ENCODE measurements at places on chromosomes 5 and 9. TPM values are rescaled to one million over a fixed set of nuclear protein-coding genes. Genes with fewer than 3 reads are reported as not detected.

RPS14 gene
- polyA plus RNA-seq: 2,984 TPM

- DNase-seq: peak; percentile 19
Measured at GRCh38 chr5:61673007-61673735, 341.1 kb downstream of the ZSWIM6 start.

OTP gene
- not detected for polyA plus RNA-seq

- no peak for DNase-seq
Measured at GRCh38 chr5:147869112-147869511, 9.4 kb upstream of the SCGB3A2 start.

GRCh38 chr5:65391591-65391990 is 90.1 kb downstream of the ADAMTS6 start:
- no peak for DNase-seq

DNA sequence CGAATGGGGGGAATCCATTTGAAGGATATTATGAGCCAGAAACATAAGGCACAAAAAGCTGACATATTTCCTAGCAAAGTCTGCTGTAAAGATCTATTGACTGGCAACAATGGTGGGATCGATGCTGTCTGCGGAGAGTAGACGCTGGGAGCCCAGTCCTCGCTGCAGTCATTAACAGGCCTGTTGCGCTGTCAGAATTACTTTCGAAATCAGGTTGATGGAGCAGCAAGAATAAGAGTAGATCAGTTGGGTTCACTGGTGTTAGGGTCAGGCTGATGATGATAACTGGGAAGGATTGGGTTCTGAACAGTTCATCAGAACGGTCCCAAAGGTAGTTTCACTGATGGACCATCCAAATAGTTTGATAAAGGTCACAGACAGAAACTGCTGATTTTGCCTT is 87.1 kb downstream of the MEGF10 start:
- DNase-seq: no peak

- DNase-seq: no peak
Measured at GRCh38 chr5:14879393-14879792, 7.8 kb upstream of the ANKH start.

DNA sequence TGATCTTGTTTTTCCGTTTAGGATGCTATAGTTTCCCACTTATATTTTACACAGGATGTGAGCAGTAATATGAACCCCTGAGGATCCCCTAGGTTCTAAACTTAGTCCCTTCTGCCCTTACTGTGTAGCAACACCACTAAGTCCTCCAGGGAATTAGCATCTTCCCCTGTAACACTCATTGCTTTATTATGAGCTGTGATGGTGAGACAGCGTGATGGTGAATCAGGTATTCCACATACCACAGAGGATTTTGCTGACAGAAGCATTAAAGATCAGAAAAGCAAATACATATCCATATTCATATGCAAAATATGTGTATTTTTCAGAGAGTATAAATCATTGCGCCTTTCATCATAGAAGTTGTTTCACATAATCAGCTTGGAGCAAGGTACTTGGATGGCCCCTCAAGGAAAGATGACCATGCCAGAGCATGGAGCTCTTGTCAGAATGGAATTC is 317.0 kb downstream of the ICE1 start:
- no peak for DNase-seq

GRCh38 chr5:178477802-178478201 is 112.4 kb downstream of the COL23A1 start:
- DNase-seq: no peak

DNA sequence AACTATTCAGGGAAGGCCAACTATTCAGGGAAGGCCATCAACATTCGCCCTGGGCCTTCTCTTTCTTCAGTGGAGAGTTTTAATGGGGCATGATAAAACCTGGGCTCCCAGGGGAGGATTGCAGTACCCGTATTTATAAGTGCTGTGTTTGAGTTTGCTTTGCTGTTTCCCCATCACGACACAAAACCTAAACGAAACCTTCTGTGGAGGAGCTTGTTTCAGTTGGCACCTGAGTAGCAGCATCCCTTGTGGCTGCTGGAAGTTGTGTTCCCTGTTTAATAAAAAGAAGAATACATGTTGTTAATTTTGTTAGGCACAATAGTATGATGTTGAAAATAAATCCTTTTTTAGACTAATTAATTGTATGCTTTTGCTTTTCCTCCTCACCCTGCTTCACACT is 8.3 kb downstream of the WDR31 start:
- no peak for DNase-seq

DNA sequence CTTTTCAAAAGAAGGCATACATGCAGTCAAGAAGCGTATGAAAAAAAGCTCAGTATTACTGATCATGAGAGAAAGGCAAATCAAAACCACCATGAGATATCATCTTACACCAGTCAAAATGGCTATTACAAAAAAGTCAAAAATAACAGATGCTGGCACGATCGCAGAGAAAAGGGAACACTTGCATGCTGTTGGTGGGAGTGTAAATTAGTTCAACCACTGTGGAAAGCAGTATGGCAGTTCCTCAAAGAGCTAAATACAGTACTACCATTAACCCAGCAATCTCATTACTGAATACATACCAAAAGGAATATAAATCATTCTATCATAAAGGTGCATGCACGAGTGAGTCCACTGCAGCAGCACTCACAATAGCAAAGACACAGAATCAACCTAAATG is 24.5 kb downstream of the RETREG1 start:
- DNase-seq: no peak

MARCHF6 gene
- polyA plus RNA-seq: 105 TPM

DNA sequence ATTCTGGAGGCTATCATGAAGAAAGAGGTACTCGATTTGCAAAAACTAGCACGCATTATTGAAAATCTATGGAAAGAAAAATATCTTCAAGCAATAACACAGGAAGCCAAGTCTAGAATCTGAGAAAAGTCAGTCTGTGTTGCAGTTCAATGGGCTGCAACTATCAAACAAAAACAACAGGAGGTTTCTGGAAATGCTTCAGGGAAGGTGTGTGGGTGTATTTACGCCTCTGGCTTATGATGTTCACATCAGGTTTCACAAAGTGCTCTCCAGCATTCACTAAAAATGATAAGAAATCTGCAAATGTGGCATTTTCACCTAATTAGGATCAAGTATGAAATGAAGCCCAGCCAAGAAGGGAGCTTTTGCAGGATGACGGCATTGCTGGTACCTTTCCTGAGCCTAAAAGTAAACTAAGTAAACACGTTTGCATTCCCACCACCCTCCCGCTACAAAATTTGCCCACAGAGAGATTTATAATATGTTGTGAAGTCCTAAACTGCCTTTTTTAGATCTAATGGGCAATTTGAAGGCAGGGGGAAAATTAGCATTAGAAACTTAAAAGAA is 146.4 kb downstream of the GABRB2 start:
- no peak for DNase-seq

- DNase-seq: no peak
Measured at GRCh38 chr9:33331377-33331891, 41.1 kb downstream of the NFX1 start.

DNA sequence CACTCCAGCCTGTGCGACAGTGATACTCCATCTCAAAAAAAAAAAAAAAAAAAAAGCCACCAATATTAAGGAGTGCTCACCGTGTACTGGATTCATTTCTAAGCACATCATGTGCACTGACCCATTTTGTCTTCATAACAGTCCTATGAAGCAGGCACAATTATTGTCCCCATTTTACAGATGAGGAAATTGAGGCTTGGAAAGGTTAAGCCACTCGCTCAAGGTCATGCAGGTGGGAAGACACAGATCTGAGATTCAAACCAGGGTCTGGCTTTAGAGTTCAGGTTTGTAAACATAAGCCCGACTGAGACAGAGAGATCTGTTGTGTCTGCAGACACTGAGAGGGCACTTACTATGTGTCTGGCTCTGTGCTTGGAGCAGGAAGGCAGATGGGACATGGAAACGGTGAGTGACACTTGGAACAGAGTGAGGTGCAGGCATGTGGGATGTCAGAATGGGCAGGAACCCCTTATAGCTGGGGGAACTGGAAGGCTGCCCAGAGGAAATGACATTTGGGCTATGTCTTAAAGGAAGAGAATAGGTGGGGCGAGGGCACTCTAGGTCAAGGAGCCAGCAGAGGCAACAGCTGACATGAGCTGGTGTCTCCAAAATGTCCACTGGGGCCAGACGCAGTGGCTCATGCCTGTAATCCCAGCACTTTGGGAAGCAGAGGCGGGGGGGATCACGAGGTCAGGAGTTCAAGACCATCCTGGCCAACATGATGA is 69.9 kb downstream of the STK10 start:
- DNase-seq: no peak

- DNase-seq: peak; percentile 76
Measured at GRCh38 chr5:122192497-122193496, 63.5 kb downstream of the ZNF474 start.

DNA sequence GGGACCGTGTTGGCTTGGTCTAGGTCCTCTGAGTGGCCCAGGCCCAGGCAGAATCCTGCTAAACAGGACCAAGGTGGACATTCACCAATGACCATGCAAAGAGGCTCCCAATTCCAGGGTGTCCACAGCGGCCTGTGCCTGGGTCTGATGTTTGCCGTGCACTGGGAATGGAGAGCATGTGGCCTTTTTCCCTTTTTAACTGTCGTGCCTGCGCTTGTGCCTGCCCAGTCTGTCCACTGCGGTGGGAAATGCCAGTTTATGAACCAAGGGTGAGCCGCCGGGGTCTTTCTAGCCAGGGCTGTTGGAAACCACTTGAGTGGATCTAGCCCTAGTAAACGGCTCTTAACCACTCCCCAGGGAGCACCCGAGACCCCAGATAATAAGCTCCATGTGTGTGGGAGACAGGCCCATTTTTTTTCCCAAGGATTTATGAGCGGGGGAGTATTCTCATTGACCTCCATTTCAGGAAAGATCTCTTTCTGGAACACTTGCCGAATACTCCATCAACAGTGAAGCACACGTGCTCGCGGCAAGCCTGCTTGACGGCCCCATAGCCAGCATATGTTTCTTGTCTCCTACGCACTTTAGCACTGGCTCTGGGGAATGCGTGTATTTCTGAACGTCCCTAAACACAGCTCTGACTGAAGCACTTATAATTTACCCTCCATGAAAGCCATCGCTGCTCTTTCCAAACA is 93.2 kb upstream of the PHYKPL start:
- DNase-seq: peak; percentile 65

UNC5A gene
- polyA plus RNA-seq: 1.3 TPM
